Hepatocyte (in vitro differentiated cells): ENCODE measurements at places on chromosomes 5 and 9.
A peak's percentile ranks its signal among the peaks of the same experiment; 100 is the strongest.

DNA sequence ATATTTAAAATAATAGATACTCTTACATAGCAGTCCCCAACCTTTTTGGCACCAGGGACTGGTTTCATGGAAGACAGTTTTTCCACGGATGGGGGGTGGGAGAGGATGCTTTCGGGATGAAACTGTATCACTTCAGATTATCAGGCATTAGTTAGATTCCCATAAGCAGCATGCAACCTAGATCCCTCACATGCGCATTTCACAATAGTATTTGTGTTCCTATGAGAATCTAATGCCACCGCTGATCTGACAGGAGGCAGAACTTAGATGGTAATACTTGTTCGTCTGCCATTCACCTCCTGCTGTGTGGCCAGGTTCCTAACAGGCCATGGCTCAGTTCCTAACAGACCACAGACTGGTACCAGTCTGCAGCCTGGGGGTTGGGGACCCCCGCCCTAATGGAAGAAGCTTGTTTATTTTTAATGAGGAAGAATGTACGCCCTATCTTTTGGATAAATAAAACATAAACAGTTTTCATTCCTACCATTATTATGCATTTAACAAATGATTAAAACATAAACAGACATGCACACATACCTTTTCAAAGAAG lies 187.7 kb downstream of the ZSWIM6 start:
- peaks cover 3% of the 10 kb centered on the region for H3K36me3 ChIP-seq
- no peaks in the 10 kb centered on the region for H3K27me3 ChIP-seq
- H3K4me1 ChIP-seq: no peaks in the 10 kb centered on the region
- no peak overlapping the region for H3K27ac ChIP-seq
- DNase-seq: no peak
- H3K4me3 ChIP-seq: no peak overlapping the region

- H3K27ac ChIP-seq: no peak overlapping the region
- H3K4me3 ChIP-seq: no peak overlapping the region
- no peak for DNase-seq
- peaks cover 20% of the 10 kb centered on the region for H3K4me1 ChIP-seq
- H3K36me3 ChIP-seq: no peaks in the 10 kb centered on the region
These were observed 21.5 kb downstream of the STC2 start for GRCh38 chr5:173306695-173307094.

DNA sequence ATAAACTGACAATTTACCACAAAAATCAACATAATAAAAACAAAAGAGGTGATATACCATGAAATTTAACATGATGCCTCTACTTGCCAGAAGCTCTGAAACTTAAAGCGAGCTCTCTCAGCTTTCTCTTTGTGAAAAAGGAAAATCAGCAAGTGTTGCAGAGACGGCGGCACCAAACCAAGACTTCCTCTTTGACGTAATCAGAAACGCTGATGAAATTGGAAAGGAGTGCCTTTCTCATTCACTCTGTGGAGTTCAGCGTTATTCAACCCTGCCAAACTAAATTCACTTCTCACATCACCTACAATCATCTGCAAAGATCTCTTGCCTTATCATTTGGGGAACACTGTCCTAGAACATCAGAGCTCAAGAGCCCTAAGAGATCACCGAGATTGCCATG lies 32.2 kb downstream of the ANXA6 start:
- no peak for DNase-seq
- no peak overlapping the region for H3K4me3 ChIP-seq
- no peak overlapping the region for H3K27ac ChIP-seq
- peaks cover under 1% of the 10 kb centered on the region for H3K4me1 ChIP-seq
- H3K36me3 ChIP-seq: no peaks in the 10 kb centered on the region

- no peaks in the 10 kb centered on the region for H3K27me3 ChIP-seq
- no peaks in the 10 kb centered on the region for H3K36me3 ChIP-seq
- H3K27ac ChIP-seq: no peak overlapping the region
- DNase-seq: no peak
- peaks cover 28% of the 10 kb centered on the region for H3K4me1 ChIP-seq
- H3K4me3 ChIP-seq: no peak overlapping the region
These were observed 11.1 kb downstream of the DIPK1B start for GRCh38 chr9:136723362-136723976.

DNA sequence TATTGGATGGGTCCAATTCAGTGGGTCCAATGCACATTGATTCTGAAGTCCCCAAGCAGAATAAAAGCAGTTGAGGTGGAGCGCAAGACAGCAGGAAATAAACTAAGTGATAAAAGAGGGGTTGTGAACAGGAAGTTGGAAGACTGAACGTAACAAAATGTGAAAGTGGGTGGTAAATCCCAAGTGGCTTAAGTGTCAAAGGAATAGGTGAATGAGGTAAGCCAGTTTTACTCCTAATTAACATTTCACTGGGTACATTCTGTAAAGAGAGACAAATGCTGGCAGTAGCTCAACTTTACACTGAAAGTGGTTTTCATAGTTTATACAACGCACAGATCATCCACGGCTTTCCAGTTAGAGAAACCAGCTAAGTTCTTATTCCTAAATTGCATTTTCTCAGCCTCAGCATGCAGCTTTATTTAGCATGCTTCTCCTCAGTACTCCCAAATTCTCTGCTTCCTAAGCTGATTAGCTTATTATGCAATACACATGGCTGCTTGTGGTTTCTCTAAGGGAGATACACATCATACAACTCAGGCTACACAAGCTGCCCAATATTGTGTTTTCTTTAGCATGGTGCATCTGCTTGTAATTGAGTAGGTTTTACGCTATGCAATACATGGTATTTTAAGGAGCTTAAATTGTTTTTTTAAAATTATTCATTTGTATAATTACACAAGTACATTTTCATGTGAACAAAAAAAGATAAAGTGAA lies 34.2 kb upstream of the HSD17B4 start:
- H3K27ac ChIP-seq: no peak overlapping the region
- H3K36me3 ChIP-seq: no peaks in the 10 kb centered on the region
- no peak overlapping the region for H3K4me3 ChIP-seq
- no peaks in the 10 kb centered on the region for H3K4me1 ChIP-seq
- H3K27me3 ChIP-seq: no peaks in the 10 kb centered on the region

DNA sequence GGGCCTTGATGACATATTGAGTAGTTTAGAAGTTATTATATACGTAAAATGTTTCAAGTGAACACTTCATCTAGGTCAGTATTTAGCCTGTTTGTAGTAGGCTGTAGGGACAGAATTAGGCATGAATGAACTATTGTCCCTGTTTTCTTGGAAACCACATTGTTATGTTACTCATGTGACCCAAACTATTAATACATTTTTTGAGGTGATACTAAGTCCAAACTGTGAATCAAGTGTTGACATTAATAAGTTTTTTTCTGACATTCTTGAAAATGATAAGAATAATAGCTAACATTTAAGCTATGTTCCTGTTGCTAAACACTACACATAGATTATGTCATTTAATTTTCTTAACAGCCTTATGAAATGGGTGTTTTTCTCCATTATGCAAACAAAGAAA lies 1642.7 kb upstream of the WWC1 start:
- H3K27ac ChIP-seq: no peak overlapping the region
- no peaks in the 10 kb centered on the region for H3K27me3 ChIP-seq
- H3K36me3 ChIP-seq: no peaks in the 10 kb centered on the region
- H3K4me1 ChIP-seq: no peaks in the 10 kb centered on the region
- no peak overlapping the region for H3K4me3 ChIP-seq

GRCh38 chr5:173778784-173779304 lies 109.3 kb upstream of the CPEB4 start:
- no peak overlapping the region for H3K4me3 ChIP-seq
- no peaks in the 10 kb centered on the region for H3K27me3 ChIP-seq
- no peak for DNase-seq
- peak overlapping the region; percentile 49 for H3K27ac ChIP-seq
- H3K4me1 ChIP-seq: peaks cover 13% of the 10 kb centered on the region

GRCh38 chr5:156221816-156222215 lies 105.1 kb upstream of the SGCD start:
- no peaks in the 10 kb centered on the region for H3K4me1 ChIP-seq
- no peak overlapping the region for H3K27ac ChIP-seq
- no peaks in the 10 kb centered on the region for H3K36me3 ChIP-seq
- no peak overlapping the region for H3K4me3 ChIP-seq
- H3K27me3 ChIP-seq: no peaks in the 10 kb centered on the region

DNA sequence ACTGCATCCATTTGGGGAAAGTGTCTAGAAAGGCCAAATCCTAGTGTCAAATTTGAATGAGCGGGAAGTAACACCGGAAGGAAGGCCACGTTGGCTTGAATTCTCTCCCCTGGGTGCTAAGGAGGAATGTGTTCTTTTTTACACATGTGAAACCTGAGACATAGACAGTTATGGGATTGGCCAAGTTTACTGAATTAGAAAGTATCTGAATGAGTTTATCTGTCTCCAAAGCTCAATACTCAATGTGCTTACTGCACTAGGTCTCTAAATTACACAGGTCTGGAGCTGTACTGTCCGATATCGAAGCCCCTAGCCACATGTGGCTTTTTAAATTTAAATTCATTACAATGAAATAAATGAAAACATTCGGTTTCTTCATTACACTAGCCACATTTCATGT lies 6.0 kb downstream of the DMRT1 start:
- no peaks in the 10 kb centered on the region for H3K4me1 ChIP-seq
- H3K27me3 ChIP-seq: peaks cover 40% of the 10 kb centered on the region
- no peak overlapping the region for H3K4me3 ChIP-seq
- DNase-seq: no peak
- H3K36me3 ChIP-seq: no peaks in the 10 kb centered on the region
- no peak overlapping the region for H3K27ac ChIP-seq

DNA sequence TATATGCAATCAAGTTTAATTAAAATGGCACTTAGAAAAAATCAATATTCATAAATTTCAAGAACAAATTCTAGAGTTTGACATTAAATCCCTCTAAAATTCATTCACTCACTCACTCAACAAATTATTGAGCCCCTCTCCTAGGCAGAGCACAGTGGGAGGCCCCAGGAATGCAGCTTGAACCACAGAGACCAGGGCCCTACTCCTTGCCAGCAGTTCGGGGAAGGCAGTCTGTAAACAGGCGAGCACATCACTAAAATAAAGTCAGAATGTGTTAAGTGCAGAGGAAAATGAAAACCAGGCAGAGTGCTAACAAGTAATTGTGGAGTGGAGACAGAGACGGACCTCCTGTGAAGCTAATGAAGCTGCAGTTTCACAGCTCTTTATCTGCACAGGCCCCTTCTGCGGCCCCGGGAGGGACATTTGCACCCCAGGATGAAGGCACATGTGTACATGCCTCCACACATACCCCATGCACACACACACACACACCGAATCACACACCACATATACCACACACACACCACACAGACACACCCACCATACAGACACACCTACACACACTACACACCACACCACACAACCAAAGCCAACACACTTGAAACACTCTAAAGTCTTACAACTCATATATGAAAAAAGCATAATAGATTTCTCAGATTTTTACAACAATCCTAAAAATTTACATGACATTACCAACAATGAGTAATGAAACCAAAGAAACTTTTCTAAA lies 40.5 kb downstream of the BHMT start:
- H3K27ac ChIP-seq: no peak overlapping the region
- H3K4me3 ChIP-seq: no peak overlapping the region
- H3K36me3 ChIP-seq: no peaks in the 10 kb centered on the region
- no peak for DNase-seq
- H3K27me3 ChIP-seq: no peaks in the 10 kb centered on the region
- H3K4me1 ChIP-seq: no peaks in the 10 kb centered on the region

- peak overlapping the region; percentile 79 for H3K27ac ChIP-seq
- no peak for DNase-seq
- H3K27me3 ChIP-seq: no peaks in the 10 kb centered on the region
- no peak overlapping the region for H3K4me3 ChIP-seq
- peaks cover 31% of the 10 kb centered on the region for H3K4me1 ChIP-seq
- no peaks in the 10 kb centered on the region for H3K36me3 ChIP-seq
These were observed 32.2 kb upstream of the TNFAIP8 start for GRCh38 chr5:119323601-119324000.

DNA sequence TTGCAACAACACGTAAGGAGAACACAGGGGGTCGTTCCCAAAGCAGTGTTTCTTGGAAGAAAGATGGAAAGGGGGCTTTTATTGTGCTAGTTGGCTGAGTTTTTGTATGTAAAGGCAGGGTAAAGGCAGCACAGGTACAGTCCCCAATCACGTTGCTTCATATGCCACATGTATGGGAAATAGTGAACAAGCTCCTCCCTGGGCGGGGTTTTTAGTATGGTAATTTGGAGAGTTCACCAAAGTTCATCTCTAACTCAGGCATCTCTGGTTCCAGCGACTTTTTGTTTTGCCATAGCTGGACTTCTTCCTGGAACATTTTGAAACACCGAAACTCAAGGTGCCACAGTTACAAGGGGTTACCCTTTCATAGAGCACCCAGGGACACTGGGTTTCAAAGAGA lies 133.9 kb downstream of the CAAP1 start:
- no peak overlapping the region for H3K4me3 ChIP-seq
- H3K27me3 ChIP-seq: no peaks in the 10 kb centered on the region
- H3K36me3 ChIP-seq: no peaks in the 10 kb centered on the region

- H3K4me3 ChIP-seq: no peak overlapping the region
- DNase-seq: no peak
- H3K27me3 ChIP-seq: no peaks in the 10 kb centered on the region
- no peaks in the 10 kb centered on the region for H3K36me3 ChIP-seq
These were observed 372.3 kb downstream of the CTNND2 start for GRCh38 chr5:11531811-11532555.

- H3K27me3 ChIP-seq: no peaks in the 10 kb centered on the region
- H3K36me3 ChIP-seq: no peaks in the 10 kb centered on the region
- H3K27ac ChIP-seq: peak overlapping the region; percentile 75
- H3K4me1 ChIP-seq: peaks cover 11% of the 10 kb centered on the region
These were observed 1.8 kb downstream of the HSPB3 start for GRCh38 chr5:54457094-54457862.

DNA sequence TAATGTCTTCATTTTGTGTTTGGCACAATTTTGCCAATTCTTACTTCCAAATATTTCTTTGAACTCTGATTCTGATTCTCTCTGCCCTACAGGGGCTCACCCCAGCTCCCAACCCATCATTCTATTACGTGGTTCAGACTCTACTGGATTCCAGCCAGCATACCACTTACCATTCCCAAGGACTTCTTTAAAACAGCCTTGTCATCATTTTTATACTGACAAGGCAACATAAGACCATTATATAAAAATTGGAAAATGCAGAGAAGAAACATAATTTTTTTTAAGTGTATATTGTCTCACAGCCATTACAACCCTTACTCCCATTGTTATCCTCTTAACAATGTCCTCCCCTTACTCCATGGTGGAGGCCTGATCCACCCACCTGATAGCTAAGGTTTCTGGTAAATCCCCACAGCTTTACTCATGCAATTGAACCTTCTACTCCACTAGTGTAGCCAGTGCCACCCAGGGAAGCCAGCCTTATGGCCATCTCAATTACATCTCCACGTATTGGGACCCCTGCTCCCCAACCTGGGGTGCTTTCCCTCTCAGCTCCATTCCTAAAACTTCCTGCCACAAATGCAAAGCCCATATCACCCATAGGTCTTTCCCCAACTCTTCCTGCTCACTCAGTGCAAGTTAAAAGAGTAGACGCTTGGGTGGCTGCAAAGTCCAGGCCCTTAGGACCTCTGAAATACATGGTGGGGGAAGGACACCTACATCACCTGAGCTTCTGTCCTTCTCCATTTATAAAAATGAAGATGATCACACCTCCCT lies 19.1 kb downstream of the UGT3A2 start:
- DNase-seq: no peak
- no peaks in the 10 kb centered on the region for H3K36me3 ChIP-seq
- no peak overlapping the region for H3K27ac ChIP-seq
- no peaks in the 10 kb centered on the region for H3K27me3 ChIP-seq
- H3K4me1 ChIP-seq: no peaks in the 10 kb centered on the region
